Progenitor cell of endocrine pancreas (in vitro differentiated cells): ENCODE measurements at places on chromosomes 4 and X.

DNA sequence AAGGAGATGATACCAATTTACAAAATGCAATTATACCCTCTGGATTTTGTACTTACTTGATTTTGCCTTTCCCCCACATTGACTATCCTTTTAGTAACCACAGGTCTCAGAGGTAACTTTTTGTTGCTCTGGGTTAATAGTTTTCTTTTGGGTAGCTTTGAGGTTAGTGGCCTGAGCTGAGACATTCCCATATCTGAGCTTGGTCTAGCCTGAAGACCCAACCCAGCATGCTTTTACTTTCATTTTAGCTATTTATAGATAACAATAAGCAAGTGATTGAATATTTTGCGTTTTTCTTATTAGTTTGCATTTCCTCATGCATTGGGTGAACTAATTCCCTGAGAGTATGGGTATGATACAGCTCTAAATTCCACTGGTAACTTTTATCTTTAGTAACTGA, 11.8 kb downstream of the HTN1 start:
- DNase-seq: no peak

DNA sequence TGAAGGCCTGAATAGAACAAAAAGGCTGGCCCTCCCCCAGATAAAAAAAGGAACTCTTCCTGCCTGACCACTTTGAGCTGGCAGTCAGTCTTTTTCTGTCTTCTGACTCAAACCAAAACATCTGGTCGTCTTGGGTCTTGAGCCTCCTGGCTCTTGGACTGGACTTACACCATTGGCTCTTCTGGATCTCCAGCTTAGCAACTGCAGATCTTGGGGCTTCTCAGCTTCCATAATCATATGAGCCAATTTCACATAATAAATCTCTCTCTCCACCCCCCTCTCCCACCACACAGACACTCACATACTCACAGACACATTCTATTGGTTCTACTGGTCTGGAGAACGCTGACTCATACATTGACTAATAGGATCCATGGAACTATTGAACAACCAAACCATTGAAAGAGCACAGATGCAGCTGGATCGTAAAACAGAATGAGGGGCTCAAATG, 15.6 kb upstream of the CWH43 start:
- no peak for DNase-seq

- no peak for DNase-seq
These were observed 56.4 kb downstream of the RWDD4 start for GRCh38 chr4:183602557-183603027.

DNA sequence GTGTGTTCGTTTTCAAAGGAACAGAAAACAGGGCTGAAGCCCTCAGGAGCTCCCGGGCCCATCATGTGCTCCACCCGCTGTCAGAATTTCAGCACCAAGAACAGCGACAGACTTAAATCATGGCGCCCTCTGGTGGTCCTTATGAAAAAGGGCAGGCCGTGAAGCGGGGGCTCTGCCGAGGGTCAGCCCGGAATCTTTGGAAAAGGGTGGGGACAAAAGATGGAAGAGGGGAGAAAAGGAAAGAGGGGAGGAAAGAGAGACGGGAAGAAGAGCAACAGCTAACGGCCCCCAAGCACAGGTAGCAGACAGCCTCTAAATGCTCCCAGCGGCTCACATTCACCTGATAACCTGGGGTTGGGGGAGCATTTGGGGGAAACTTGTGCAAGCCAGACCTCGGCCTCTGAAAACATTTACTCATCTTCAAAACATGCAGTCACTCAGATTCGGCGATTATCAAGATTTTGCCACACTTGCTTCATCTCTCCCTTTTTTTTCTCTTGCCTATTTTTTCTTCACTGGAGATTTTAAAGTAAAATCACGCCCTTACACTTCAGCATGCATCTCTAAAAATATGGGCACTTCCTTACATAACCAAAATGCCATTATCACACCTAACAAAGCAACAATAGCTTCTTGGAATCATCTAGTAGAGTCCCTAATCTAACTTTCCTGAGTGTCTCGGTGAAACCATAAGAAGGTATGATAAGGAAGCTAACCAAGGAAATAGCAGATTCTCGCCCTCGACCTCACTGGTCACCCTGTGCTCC, 28.1 kb upstream of the MAN2B2 start:
- DNase-seq: peak; percentile 39

GRCh38 chrX:131830400-131831184, 192.5 kb upstream of the STK26 start:
- DNase-seq: peak; percentile 73
